Activated CD4-positive, alpha-beta memory T cell treated with anti-CD3 and anti-CD28 coated beads, Interleukin-2, amount 10 ng/mL, durations not matched to agents 7 days and 5 days (primary cell): ENCODE measurements at places on chromosomes 16 and 17.

DNA sequence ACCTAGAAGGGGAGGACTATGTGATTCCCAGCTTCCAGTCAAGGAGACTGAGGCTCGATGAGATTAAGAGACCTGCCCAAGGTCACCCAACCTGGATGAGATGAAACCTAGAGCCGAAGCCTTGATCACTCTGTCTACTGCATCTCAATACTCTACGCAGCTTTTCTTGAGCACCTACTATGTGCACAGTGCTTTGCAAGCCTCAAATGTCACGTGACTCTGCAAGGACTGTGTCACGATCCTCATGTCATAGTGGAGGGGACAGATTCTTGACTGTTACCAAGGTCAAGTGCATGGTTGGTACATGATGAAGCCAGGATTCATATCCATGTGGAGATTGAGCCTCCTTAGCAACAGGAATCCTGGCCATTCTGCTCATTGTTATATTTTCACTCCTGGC is 14.7 kb downstream of the BCO1 start:
- DNase-seq: no peak

DNA sequence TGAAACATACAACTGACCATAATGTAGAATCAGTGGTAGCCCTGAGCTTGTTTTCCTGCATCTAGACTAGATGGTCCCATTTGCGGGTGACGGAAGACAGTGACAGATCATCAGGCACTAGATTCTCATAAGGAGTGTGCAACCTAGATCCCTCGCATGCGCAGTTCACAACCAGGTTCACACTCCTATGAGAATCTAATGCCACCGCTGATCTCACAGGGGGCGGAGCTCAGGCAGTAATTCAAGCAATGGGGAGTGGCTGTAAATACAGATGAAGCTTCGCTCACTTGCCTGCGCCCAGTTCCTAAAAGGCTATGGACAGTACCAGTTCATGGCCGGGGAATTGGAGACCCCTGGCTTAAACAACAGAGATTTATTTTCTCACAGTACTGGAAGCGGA is 656.3 kb downstream of the HS3ST4 start:
- DNase-seq: no peak

DNA sequence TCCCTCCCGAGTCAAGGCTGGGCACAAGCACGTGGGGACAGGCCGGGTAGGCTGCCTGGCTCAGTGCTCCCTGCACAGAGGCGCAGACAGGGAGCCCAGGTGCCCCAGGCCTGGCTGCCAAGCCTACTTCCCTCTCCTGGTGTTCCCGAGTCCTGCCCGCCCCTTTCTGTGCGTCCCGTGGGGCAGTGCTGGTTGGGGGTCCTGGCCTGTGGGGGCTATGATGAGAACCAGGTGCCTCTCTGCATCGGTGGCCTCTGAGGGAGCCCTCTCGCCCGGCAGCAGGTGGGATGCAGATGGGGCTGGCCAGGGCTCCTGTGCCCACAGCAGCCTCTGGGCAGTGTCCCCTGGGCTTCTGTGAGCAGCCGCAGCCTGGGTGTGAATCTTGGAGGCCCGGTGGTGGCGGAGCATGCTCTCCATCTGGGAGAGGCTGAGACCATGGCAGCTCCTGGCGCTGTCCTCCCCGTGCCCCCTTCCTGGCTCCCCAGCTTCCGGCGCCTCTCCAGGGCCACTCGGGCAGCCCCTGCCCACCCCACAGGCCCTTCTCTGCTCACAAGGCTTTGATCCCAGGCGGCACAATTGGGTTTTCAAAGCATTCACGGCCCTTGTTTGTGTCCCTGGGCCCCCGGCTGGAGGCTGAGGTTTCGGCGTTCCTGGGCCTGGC is 7.2 kb downstream of the CENPX start:
- no peak for DNase-seq

GRCh38 chr17:3732210-3732621 is 8.5 kb downstream of the HASPIN start:
- DNase-seq: no peak

DNA sequence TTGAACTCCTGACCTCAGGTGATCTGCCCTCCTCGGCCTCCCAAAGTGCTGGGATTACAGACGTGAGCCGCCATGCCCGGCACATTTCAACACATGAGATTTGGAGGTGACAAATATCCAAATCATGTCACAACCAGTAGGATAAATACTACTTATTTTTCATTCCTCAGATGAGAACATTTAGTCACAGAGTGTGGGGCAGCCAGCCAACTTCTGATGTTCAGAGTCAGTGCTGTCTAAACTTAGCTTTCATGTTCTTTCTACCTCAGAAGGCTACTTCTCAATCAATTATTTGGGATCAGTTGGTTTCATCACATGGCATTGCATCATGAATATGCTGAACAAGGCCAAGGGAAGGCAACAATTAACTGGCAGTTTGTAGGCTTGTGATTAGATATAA is 134.5 kb downstream of the CDH13 start:
- DNase-seq: no peak

GRCh38 chr17:62162898-62163297 is 97.8 kb upstream of the MED13 start:
- no peak for DNase-seq

DNA sequence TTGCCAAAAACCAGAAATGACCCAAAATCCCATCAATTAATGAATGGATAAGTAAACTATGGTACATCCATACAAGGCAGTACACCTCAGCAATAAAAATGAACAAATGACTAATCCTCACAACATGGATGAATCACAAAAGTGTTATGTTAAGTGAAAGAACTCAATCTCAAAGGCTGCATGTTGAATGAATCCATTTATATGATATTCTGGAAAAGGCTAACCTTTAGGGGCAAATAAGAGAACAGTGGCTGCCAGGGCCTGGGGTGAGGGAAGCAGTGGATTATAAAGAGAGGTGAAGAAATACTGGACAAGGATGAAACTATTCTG is 46.1 kb upstream of the MSI2 start:
- no peak for DNase-seq

DNA sequence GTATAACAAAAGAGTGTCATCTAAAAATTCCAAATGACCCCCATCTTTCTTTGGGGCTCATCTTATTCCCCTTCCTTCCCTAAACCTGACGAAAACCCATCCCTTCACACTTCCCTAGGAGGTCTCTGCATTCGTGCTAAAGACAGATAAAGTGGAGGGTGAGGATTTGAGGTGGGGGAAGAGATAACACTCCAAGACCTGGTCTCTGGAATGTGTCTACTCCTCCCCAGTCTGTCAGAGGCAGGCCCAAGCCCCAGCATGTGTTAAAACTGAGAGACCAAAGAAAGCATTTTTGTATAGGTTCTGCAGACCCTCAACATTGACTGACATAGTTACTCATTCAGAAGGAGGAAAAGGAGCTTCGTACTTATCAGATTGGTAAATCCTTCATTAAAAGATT is 11.0 kb upstream of the LHX1 start:
- no peak for DNase-seq

DNA sequence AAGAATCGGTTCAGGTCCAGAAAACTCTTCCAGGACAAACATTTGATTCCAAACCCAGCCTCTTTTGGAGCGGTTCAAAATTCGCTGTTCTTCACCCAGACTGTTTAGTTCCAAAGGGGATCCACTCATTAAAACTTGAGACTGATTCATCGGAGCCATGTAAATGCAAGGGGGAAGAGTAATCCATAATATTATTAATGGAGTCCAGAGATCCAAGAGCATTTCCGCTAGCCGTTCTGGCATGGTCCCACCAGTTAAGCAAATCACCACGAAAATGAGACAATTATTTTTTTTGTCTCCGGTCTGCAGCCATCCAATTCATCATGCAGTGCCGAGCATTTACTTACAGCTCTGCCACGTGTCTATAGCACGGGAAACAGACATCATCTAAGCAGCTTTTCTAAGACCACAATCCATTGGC is 15.1 kb downstream of the CDH8 start:
- no peak for DNase-seq

GRCh38 chr16:7140899-7141298 is 191.7 kb upstream of the RBFOX1 start:
- no peak for DNase-seq

GRCh38 chr17:2856727-2857126 is 60.5 kb downstream of the RAP1GAP2 start:
- no peak for DNase-seq

- DNase-seq: no peak
These were observed 16.3 kb downstream of the PIK3R5 start for GRCh38 chr17:8949061-8949661.

GRCh38 chr17:58312829-58313228 is 15.8 kb downstream of the TSPOAP1 start:
- DNase-seq: no peak

GRCh38 chr17:73203788-73204479 is 11.1 kb downstream of the COG1 start:
- DNase-seq: peak; percentile 31

DNA sequence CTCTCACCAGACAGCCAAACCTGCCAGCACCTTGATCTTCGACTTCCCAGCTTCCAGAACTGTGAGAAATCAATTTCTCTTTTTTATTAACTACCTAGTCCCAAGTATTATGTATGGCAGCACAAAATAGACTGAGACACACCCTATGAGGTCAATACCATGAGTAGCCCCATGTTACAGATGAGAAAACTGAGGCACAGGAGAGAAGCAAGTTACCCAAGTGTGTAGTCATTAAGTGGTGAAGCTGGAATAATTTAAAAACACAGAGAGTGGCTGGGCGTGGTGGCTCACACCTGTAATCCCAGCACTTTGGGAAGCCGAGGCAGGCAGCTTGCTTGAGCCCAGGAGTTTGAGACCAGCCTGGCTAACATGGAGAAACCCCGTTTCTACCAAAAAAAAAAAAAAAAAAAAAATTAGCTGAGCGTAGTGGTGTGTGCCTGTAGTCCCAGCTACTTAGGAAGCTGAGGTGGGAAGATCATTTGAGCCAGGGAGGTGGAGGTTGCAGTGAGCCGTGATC is 4.9 kb downstream of the NQO1 start:
- no peak for DNase-seq

DNA sequence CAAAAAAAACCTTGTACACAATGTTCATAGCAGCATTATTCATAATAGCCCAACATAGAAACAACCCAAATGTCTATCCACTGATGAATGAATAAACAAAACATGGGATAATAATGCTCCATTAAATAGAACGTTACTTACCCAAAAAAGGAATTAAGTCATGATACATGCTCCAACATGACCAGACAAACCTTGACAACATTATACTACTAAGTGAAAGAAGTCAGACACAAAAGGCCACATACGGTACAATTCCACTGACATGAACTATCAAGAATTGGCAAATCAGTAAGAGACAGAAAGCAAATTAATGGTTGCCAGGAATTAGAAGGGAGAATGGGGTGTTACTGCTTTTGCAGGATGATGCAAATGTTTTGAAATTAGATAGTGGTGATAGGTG is 193.8 kb upstream of the SHISA6 start:
- no peak for DNase-seq

DNA sequence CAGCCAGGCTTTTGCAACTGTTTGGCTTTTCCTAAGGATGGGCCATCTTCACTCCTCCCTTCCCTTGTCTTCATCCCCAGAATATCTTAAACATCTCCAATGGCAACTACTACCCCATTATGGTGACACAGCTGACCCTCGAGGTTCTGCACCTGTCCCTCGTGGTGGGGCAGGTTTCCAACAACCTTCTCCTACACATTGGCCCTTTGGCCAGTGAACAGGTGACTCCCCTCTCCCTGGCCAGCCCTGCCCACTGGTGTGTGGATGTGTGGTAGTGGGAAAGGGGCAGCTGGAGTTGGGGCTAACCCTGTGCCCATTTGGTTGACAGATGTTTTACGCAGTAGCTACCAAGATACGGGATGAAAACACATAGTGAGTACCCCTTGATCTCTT is 4.7 kb downstream of the TMEM106A start:
- no peak for DNase-seq

DNA sequence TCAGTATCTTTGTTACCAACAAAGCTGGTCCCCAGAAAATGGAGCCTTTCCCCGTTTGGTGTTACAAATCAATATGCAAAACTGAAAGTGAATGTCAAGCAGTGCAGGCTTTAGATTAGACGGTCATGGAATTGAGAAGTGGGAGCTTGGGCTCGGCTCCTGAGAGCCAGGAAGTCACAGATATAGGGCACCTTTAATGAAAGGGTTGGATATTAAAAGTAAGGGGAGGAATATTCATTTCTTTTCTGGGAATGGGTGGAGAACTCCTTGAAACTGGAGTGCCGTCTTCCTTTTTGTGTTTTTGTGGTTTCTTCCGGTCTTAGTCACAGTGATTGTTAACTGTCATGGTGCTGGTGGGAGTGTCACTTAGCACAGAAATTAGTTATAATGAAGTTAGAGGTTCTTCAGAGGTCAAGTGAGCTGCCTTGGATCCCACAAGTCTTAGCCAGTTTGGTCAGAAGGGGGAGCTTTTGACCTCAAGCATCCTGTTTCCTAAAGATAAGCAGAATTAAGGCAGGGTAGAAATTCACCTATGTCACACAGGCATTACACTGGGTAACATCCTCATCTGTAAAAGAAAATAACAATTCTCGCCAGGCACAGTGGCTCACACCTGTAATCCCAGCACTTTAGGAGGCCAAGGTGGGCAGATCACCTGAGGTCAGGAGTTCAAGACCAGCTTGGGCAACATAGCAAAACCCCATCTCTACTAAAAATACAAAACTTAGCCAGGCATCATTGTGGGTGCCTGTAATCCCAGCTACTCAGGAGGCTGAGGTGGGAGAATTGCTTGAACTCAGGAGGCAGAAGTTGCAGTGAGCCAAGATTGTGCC is 9.6 kb upstream of the EIF1 start:
- peak; percentile 84 for DNase-seq

DNA sequence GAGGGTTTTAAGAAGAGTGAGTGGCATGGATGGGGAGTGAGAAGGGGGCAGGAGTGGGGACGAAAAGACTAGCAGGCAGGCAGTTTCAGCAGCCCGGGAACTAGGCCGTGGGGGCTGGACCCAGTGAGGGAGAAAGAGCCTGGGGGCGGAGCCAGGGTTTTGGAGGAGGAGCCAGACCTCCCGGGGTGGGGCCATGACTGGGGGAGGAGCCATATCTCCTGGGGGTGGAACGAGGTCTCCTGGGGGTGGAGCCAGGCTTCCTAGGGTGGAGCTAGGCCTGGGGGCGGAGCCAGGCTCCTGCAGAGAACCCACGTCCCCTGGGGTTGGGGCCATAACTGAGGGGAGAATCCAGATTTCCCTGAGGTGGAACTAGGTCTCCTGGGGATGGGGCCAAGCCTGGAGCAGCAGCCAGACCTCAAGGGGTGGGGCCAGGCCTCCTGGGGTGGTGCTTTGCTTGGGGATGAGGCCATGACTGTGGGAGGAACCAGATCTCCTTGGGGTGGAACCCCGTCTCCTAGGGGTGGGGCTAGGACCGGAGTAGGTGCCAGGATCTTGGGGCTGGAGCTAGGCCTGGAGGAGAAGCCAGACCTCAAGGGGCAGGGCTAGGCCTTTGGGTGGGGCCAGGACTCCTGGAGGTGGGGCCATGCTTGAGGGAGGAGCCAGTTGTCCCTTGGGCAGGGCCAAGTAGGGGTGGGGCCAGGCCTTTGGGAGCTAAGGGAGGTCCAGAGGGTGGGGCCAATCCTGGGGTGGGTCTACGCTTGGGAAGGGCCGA is 41.7 kb upstream of the JPH3 start:
- DNase-seq: no peak

GRCh38 chr17:61414936-61415251 is 15.3 kb downstream of the TBX2 start:
- DNase-seq: no peak
